ENCODE measurements at places on chromosomes 2 and 18. TPM values are rescaled to one million over a fixed set of nuclear protein-coding genes. Genes with fewer than 3 reads are reported as not detected.

PDE11A gene
- polyA plus RNA-seq: not detected

GPD2 gene
- 4.0 TPM for polyA plus RNA-seq

PEX13 gene
- 11.1 TPM for polyA plus RNA-seq

IGFBP5 gene
- not detected for polyA plus RNA-seq

CCDC121 gene
- 0.99 TPM for polyA plus RNA-seq

LYG1 gene
- not detected for polyA plus RNA-seq

PARD3B gene
- polyA plus RNA-seq: 0.23 TPM

STRN gene
- 10.8 TPM for polyA plus RNA-seq

YWHAQ gene
- polyA plus RNA-seq: 236 TPM

Measured in naive thymus-derived CD8-positive, alpha-beta T cell (primary cell).